ENCODE measurements at places on chromosomes 6 and 20.
A peak's percentile ranks its signal among the peaks of the same experiment; 100 is the strongest.

DNA sequence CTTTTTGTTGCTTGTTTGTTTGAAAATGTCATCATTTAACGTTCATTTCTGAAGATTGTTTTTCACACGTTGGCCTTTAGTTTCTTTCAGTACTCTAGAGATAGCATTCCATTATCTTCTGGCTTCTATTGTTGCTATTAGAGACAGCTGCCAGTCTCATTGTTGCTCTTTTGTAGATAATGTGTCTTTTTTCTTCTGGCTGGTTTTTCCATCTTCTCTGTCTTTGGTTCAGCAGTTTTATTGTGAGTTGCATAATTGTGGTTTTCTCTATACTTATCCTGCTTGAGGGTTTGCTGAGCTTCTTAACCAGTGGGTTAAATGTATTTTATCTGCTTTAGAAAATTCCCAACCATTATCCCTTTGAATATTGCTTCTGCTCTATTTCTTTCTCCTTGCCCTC, 23.2 kb upstream of the AIG1 start:
- DNase-seq: no peak

DNA sequence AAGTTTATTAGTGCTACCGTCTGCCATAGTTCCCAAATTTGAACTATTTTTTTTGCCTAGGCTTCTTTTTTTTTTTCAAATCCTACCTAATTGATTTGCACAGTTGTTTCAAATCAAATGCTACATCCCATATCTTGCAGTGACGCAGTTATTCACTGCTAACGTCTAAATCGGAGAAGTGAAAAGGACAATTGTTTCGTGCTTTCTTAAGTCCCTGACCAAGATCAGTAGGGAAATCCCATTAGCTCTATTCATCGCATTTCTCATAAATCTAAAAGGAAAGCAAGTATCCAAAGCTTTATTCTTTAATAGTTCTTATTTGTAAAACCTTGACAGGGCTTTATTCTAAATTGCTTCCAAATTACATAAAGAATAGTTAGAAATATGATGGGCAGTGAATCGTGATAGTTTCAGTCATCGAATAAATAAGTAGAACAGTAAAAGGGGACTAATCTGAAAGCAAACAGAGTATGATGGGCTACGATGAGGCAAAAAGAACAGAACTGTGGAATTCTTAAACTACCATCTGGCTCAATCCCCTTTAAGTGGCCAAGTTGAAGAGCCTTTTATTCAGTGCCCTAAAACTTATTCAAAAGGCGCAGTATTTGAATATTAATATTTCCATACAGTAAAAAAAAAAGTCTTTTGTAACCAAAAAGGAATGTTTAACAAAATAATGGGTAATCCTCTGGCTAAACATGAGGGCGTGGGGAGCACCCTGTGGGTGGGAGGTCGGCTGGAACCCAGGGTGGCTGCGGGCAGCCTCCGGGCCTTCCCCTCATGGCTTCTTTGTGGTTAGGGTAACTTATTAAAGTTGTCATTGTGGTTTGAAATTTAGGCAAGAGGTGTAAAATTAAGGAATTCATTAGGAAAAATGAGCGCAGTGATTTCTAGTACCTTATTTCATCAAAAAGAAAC, 3.0 kb upstream of the ARID1B start:
- no peak for DNase-seq

DNA sequence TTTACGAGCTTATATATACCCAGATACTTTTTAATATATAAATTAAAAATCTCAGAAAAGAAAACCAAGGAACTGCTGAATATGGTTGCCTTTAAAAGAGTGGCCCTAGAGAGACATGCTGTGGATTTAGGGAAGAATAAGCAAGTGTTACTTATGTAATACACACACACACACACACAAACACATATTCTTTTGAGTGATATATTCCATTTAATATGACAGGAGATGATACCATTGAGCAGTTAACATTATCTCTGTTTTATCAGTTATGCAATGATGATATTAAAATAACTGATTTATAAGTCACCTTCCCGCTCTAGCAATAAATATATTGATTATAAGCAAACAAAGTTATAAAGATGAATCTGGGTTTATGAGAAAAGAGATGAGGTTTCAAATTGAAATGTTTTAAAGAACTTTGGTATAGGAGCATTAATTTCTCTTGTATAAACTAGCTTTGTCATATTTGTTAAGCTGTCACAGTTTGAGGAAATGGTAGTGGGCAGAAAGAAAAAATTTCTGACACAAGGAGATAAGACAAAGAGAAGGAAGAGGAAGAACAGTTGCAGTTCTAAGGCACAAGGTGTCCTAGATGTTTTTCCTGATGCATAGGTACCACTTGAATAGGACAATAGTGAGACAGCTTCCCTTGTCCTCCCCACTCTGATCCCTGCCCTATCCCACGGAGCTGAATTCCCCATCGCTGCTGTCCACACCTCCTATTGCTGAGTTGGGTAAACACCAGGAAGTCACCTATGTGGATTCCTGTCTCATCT, 26.4 kb downstream of the GPX5 start:
- DNase-seq: no peak

DNA sequence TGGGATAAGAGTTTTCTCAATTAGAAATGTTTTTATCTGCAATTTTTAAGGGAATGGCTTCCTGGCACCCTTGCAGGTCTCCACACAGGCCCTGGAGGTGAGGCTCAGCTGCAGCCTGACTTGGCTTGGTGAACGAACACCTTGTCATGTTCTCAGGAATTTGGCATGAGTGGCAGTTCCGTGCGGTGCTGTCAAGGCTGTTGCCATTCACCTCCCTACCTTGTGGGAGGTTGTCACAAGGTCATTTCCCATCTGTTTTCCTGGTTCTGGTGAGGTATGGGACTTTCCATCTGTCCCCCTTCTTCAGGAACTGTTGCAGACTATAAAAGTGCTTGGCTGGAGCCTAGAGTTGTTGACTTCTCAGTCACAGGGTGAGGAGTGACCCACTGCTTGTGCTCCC, 82.9 kb downstream of the ELOVL4 start:
- DNase-seq: no peak

DNA sequence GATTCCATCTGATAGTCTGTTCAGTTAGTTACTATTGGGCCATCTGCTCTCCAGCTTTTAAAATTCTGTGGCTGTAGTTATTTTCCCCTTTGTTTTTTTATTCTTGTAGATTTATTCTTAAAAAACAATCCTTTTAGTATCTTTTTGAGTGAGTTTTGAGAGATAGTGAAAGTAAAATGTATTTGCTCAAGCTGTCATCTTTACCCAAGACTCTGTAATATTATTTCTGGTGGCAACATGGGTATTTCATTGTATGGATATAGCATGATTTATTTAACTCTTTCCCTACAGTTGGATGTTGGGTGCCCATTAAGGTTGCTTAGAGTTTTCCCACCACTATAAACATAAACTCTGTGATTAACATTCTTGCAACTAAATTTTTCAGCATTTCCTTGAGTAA, 24.6 kb downstream of the STK4 start:
- DNase-seq: no peak

DNA sequence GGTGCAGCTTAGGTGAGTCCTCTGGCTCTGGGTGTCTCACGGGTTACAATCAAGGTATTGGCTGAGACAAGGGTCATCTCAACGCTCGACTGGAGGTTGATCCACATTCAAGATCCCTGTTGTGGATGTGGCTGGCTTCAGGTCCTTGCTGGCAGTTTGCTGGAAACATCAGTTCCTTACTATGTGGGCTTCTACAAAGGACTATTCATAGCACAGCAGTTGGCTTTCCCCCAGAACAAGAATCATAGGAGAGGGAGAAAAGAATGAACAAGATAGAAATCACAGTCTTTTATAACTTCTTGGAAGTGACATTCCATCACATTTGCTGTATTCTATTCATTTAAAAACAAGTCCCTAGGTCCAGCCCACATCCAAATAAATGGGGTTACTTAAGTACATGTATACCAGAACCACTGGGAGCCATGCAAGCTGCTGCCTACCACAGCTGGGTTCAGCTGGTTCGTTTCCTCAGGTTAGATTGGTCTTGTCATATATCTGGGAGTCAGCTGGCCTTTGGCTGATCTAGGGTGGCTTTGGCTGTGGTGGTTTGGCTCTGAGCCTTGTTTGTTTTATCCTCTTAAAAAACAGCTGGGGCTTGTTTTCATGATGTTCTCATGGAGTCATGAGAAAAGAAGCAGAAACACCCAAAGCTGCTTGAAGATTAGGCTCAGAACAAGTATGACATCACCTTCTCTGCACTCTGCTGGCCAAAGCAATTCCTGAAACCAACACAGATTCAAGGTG, 433.2 kb upstream of the SPTLC3 start:
- DNase-seq: no peak

- no peak for DNase-seq
Observed at GRCh38 chr6:45423824-45424450, 46.2 kb upstream of the SUPT3H start.

GRCh38 chr20:56628015-56628872, 862 bp upstream of the TFAP2C start:
- no peak for DNase-seq

- DNase-seq: no peak
Observed at GRCh38 chr6:32827025-32827424, 10.2 kb upstream of the HLA-DOB start.

GRCh38 chr20:615514-615913, 5.4 kb upstream of the TCF15 start:
- DNase-seq: no peak

DNA sequence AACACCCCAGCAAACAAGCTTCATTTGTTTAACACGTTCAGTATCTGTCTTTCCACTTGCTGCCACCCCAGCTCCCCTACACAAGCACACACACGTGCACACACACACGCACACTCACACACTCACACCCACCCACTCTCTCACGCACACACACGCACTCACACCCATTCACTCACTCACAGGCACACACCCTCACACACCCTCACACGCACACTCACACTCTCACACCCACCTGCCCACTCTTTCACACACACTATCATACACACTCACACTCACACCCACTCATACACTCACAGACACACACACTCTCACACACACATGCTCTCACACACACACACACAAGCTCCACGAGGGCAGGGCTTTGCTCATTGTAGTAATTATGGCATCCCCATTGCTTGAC, 378.8 kb upstream of the SULF2 start:
- DNase-seq: no peak

- no peak for DNase-seq
Observed at GRCh38 chr6:166907373-166907841, 48.9 kb downstream of the RNASET2 start.

- DNase-seq: no peak
Observed at GRCh38 chr6:157550114-157550989, 169.4 kb downstream of the ZDHHC14 start.

GRCh38 chr6:146950351-146950835, 253.8 kb upstream of the STXBP5 start:
- DNase-seq: no peak

GRCh38 chr6:53540129-53540692, 4.7 kb downstream of the GCLC start:
- no peak for DNase-seq

- no peak for DNase-seq
Observed at GRCh38 chr6:122268394-122268793, 131.1 kb upstream of the HSF2 start.

GRCh38 chr6:124719913-124720312, 242.3 kb upstream of the RNF217 start:
- no peak for DNase-seq

DNA sequence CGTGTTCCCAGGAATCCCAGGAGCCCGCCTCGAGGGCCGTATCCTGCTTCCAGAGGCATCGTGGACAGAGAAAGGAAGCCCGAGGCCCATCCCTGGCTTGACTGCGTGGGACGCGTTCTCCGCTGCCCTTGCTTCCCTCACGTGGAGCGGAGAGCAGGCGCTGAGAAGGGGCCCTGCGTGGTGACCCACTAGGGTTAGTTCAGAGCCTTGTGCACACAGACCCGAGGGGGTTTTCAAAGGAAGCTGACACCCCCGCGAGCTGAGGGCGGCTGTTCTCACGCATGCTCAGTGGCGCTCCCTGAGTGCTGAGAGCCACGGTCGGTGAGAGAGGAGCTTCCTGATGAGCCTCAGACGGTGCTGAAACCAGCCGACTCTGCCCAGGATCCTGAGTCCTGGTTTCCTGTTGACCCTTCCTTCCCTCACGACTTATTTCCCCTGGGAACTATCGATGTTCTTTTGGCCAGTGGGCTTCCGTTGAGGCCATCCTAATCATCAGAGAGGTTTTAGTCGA, 28.9 kb upstream of the CCR6 start:
- peak; percentile 67 for DNase-seq

GRCh38 chr20:13325033-13325432, 104.0 kb downstream of the ISM1 start:
- DNase-seq: no peak

- DNase-seq: no peak
Observed at GRCh38 chr6:47343600-47343999, 33.9 kb upstream of the TNFRSF21 start.

DNA sequence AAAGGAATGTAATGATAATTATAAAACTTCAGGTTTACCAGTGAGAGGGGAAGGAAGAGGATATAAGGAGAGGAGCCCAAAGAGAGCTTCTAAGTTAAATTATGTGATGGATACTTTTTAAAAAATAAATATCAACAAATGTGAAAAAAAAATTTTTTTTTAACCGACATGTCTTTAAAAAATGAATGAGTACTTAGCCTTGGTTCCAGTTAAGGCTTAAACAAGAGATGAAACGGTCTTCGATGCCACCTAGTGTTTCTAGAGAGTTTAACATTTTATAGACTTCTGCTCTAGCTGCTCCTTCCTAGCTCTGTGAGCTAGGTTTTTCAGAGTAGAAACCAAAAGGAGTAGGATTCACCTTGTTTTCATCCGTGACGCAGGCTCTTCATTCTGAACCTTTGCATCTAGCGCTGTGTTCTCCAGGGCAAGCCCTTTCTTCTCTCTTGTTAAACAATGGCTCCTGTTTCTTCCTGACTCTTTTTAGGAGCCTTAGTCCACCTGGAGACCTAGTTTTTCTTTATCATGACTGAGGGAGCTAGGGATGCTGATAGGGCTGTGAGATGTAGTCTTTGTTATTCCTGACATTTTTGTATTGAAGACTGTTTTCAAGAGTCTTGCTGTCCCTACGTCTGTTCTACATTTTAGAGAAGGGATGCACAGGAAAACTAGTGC, 42.4 kb upstream of the GNRH2 start:
- DNase-seq: no peak

- peak; percentile 76 for DNase-seq
Observed at GRCh38 chr20:44909872-44910689, at the start of gene PABPC1L. Gene PABPC1L (plus strand): TSS chr20:44910060. CDS start chr20:44910144, 84 bp downstream.

- no peak for DNase-seq
Observed at GRCh38 chr6:95578106-95578410, 723 bp downstream of the MANEA start.

DNA sequence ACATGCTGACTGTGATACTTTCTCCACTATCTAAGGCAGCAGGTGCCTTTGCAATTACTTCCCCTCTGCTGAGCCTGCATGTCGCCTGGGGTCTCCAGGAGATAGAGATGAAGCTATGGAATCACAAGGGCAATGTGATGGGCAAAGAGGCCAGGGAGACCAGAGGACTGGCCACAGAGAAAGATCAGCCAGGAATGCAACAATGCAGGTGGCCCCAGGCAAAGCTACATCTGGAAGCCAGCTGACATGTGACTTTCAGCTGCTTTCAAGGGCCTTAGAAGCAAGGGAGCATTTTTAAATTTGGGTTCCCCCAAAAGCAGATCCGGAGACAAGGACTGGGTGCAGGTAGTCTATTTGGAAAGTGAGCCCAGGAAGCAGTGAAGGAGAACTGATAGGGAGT, 107.9 kb upstream of the SRSF6 start:
- DNase-seq: no peak

GRCh38 chr20:61763740-61764400, 301.8 kb downstream of the TAF4 start:
- no peak for DNase-seq
